ENCODE measurements at places on chromosomes 4 and X. TPM values are rescaled to one million over a fixed set of nuclear protein-coding genes. Genes with fewer than 3 reads are reported as not detected.

DNA sequence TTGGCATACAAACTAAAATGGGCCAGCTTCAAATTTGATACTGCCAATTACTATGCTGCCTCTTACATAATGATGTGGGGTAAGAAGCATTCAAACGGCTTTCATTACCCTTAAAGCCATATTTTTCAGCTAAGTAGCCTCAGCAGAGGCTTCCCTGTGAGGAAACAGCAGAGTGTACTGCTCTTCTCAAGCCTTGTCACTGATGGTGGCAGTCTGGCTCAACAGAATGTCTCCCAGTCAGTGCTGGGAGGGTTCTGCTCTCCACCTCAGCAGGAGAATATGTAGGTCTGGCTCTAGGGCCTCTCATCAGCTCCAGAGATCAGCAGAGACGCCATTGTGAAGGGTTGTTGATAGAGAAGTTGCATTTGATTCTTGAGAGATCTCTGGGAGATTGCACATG, 44.6 kb upstream of the MBNL3 start:
- no peak for DNase-seq

DNA sequence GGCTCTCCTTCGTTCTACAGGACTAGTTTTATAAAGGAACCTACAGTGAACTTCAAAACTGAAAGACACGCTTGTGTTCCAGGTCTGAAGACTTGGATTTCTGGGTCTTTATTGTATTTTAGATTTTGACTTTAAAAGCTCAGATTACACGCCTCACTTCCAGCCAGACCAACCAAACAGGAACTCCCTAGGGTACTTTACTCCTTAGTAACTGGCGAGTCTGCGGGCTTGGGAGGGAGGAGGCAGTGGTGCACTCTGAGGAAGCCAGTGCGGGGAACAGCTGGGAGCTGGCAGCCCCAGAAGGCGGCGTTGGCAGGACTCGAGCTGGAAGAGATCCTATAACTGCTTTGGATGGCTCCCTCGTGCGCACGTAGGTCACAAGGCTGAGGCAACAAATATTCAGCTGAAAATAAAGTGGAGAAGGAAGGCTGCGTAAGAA, 391 bp upstream of the PHKA1 start:
- peak; percentile 53 for DNase-seq

Gene TRIM61
- 1.1 TPM for total RNA-seq

Gene BGN
- not detected for total RNA-seq

Gene UGT2B10
- not detected for total RNA-seq

DNA sequence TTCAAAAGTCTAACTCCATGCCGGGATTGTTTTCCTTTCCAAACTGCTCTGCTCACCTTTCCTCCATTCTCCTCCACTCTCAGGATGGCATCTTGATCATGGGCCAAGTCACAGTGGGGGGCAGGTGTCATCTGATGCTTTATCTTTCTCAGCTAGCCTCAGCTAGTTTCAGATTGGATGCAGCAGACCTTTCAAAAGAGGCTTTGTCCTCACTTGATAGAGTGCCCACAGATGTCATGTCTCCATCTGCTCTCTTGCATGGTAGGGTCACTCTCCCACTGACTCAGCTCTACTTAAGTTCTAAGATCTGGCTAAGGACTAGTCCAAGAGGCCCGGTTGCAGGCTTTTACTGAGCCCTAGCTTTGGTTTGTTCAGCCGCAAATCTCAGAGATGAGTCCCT, 341.8 kb upstream of the GALNT7 start:
- DNase-seq: no peak

Gene TMPRSS11D
- total RNA-seq: 15.1 TPM

DNA sequence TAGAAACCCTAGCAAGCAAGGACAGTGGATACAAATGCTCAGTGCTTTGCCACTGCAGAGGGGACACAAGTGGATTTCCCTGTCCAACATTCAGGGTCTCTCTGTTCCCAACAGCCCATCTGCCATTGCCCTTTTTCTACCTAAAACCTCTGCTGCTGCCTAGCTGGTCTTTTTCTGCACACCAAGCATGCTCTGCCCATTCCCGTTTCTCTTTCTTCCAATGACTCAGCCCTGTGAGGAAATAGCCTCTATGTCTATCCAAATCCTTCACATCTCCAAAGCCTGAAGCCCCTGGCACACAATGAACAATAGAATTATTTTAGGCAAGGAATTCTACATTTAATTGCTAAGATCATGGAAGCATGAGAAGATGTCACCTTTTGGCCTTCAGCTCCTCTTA, 5.7 kb upstream of the AMELX start:
- peak; percentile 10 for DNase-seq

Gene CENPE
- 1.3 TPM for total RNA-seq

Gene RHOXF2B
- total RNA-seq: not detected

Gene PRDM8
- 0.53 TPM for total RNA-seq

- DNase-seq: peak; percentile 8
These were observed 1.3 kb downstream of the SLC9A7 start for GRCh38 chrX:46757593-46757992.
